ENCODE measurements at places on chromosomes 2 and 18.

DNA sequence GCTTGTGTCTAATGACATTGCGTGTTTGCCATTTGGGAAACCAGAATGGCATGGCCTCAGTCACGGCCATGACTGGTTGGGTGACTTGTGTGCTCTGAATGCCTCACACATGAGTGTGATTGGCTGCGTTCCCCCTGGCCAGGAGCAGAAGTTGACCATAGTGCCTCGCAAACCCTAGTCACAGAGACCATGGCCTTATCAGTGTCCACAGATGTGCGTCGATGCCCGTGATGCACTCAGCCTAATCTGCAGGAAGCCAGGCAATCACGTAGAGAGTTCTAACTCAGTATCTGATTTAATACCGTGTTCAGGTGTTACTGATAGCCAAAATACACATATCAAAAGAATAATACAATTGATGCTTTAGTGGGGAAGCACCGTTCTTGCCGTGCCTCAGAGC, 64.0 kb downstream of the BOLA3 start:
- DNase-seq, result no peak

DNA sequence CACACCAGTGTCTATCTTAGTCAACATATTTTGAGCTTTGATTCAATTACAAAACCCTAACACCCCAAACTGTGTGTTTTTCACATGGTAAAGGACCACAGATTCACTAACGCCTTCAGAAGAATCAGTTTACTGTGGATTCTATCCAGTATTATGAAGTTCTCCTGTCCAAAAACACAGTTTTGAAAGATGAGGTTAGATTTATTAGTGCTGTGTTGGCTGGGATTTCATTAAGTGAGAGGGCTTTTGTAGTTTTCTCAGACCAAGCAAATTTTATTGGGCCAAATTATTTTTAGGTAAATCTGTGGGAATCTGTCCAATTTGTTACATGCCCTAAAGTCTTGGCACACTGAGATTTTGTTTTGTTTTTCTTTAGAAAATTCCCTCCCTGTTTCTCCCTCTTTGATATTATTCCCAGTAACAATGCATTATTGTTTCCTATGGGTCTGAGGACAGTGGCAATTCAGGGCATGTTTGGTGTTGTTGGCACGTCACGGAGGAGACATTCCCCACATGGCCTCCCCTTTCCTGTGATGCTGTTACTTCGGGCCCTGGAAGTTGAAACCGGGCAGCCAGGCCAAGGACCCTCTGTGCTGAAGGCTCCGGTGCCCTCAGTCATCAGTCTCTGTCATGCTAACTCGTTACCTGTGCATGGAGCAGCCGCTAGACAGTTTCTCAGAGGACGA, 87.5 kb upstream of the ALKAL2 start:
- DNase-seq, result no peak

- DNase-seq, result no peak
Observed at GRCh38 chr2:72511906-72512305, 313.9 kb downstream of the EXOC6B start.

DNA sequence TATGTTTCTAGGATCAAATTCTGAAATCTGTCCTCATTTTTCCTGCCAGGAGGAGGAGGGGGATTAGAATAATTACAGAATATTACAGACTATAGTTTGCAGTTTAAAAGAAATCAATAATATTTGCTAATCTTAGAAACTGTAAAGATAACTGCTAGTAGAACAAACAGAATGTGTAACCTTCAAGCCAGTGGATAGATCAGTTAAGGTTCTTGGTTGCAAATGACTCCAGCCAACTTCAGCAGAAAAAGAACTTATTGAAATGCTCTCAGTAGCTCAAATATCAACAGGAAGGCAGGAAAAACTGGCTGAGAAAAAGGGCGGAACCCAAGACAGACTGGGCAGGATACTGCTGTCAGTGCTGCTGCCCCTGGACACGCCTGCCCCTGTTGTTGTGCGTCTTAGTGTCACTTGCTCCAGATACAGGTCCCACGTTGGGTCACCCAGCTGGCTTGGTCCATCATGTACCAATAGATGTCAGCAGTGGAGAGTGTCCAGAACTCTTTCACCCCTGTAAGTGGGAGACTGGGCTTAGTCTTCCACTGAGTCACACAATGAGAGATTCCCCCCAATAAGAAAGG, 10.2 kb downstream of the NMUR1 start:
- DNase-seq, result no peak

DNA sequence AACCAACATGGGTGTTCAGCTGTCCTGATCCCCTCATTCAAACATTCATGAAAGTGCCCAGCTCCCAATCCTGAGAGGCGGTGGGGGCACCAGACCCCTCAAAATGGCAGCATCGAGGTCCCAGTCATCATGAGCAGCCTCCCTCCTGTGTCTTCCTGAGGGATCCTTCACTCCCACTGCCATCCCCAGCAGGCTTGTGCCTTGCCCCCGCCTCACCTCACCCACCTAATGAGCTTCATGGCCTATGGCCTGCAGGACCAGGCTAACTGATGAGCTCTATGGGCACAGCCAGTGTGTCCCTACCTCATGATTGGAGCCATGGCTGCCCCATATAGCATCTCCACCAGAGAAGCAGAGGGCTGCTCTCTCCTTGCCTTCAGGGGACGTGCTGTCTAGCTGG, 47.3 kb upstream of the SLC14A2 start:
- no peak for DNase-seq

DNA sequence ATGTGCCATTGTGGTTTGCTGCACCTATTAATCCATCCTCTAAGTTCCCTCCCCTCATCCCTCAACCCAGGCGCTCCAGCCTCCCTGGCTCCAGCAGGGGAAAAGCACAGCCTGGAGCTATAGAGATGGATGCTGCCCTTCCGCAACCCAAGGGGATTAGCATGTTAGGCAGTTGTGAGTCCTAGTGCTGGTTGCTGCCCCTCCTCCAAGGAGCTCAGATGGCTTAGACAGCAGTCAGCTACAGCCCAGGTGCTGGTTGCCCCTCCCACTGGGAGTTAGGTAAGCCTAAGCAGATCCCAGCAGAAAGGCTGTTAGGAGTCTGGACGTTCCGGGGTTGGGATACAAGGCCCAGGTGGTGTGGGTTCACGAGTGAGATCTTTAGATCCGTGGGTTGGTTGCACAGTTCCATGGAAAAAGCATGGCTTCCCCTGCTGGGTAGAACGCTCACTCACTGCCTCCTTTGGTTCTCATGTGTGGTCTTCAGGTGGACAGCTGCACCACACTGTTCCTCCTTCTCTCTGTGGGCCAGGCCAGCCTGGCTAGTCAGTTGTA, 446.1 kb downstream of the ZNF804A start:
- no peak for DNase-seq

- DNase-seq, result peak; percentile 5
Observed at GRCh38 chr2:119463136-119463535, 31.5 kb downstream of the TMEM37 start.

GRCh38 chr2:177909962-177910361, 162.6 kb downstream of the PDE11A start:
- peak; percentile 86 for DNase-seq

DNA sequence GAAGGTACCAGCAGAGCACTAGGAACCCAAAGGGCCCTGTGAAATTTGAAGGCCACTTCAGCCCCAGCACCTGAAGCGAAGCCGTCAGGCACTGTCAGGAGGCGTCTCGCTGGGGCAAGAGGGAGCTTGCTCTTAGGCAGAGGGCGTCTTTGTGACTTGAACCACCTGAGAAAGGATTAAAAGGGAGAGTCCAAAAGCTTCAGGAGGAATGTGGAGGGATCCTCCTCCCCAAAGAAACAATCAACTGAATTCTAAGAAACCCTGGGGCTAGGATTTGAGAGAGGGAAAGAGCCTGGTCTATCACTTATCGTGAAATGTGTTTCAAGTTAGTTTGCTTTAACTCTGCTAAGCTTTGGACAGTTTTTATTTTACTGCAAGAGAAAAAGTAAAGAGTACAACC, 324.9 kb upstream of the SOX11 start:
- DNase-seq, result no peak

DNA sequence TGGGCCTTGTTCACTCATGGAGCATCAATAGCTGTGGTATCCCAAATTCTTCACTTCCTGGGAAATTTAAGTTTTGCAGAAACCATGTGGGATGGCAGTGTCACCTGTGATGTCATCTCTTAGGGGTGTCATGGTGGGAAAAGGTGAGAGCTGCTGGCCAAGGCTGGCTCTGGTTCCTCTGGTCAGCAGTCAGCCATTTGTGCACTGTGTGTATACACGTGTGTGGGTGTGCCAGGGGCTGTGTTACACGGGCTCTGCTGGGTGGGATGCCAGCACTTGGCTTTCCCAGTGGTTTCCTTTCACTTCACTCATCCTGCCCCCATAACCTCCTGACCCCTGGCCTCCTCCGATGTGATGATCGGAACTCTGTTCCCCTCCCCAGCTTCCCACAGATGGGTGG, 21.3 kb downstream of the SAG start:
- no peak for DNase-seq

DNA sequence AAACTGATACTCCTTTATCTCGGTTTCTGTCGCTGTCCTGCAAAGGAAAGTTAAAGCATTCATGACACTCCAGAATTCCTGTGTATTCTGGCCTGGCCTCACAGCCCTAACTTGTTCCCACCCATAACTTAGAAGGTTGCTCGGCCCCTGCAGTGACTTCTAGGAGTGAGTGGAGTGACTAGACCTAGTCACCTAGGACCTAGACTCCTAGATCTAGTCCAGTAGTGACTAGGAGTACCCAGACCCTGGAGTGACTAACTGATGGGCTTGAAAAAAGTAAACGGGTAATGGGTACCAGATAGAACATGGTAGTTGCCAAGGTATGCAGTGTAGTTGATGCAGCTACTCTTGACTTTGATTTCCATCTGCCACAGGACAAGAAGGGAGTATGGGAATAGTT, 181.8 kb downstream of the MYO1B start:
- DNase-seq, result no peak

DNA sequence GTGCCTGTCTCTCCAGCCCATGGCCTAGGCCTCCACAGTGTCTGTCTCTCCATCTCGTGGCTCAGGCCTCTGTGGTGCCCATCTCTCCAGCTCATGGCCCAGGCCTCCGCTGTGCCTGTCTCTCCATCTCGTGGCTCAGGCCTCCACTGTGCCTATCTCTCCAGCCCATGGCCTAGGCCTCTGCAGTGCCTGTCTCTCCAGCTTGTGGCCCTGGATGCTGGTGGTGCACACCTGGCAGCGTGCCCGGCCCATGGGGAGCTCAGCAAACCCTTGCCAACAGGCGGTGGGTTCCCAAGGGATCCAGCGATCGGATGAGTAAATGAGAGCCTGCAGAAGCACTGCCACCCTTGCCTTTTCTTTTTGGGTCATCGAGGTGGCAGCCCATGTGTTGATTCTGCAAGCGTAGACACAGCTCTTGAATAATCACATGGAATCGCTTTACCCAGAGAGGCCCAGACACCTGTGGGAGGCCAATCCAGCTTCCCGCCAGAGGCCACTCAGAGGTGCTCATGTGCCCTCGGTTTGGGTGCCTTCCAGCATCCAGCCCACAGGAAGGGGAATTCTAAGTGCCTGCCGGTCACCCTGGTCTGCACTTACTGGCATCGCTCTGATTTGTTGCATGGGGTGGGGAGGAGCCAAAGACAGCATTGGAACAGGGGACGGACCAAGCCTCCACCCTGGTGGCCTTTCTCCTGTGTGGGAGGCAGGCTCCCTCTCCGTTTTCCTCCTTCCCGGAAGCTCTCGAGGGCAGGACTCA, 101.8 kb upstream of the HDAC4 start:
- no peak for DNase-seq

DNA sequence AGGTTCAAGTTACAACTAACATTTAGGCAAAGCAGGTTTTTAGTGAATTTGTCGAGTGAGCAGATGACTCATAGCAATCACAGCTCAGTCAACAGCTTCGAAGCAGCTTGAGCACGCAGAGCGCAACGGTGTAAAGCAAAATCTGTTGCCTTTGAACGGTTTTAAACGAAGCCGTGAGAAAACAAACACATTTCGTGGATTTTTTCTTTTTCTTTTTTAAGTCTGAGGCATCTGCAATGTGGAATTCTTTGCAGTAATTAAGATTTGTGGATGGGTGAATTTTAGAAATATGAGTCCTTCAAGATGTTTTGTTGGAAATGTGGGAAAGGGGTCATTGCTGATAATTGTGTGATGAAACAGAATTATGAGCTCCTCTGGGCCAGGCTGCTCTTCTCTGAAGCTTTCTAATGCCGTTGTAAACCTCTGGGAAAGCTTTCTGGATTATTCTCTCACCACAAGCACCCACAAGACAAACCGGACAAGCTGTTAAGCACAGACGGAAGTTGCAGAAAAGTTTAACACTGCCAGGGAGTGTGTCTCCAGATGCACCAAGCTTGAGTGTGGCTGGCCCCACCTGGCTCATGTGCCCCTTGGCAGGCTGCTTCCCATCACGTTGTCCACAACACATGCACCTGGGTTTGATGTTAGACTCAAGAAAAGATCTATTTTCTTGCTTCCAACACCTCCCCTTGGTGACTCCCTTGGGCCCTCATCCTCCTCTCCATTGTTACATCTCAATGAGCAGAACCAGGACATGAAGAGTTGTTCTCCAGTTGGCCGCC, 224.7 kb downstream of the ACKR3 start:
- DNase-seq, result peak; percentile 73

GRCh38 chr2:85888020-85888683, 638 bp downstream of the ST3GAL5 start:
- no peak for DNase-seq

DNA sequence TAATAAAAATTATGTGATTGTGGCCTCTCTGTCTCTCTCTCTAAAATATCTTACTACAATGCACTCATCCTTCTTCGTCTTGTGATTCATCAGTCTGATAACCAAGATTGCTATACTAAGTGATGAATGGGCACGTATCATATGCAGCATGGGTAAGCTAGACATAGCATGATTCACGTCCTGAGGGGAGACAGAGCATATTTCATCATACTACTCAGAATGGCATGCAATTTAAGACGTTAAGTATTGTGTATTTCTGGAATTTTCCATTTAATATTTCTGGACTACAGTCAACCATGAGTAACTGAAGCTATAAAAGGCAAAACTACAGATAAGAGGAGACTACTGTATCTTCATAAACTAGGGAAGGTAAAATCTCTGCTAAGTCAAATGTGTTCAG, 97.0 kb upstream of the CD226 start:
- DNase-seq, result peak; percentile 100

GRCh38 chr2:128413718-128414341, 95.2 kb upstream of the HS6ST1 start:
- DNase-seq, result no peak

- no peak for DNase-seq
Observed at GRCh38 chr2:222451224-222451674, 26.9 kb downstream of the SGPP2 start.

- no peak for DNase-seq
Observed at GRCh38 chr18:42338683-42339082, 383.6 kb downstream of the PIK3C3 start.

DNA sequence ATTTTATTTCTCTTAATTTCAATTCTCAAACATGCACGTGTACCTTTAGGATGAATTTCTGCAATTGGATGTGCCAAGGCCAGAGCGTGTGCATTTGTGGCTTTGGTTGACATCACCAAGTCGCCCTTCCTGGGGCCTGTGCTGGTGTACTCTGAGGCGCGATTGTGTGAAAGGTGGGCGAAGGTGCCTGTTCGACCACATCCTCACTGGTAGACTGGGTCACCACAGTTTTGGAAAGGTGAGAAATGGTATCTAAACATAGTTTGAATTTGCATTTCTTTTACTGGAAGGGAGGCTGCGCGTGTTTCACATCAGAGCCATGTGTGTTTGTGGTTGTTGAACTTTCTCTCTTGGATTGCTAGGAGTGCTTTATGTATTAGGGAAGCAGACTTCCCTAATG, 89.8 kb downstream of the LDLRAD4 start:
- DNase-seq, result no peak
